Ovary (tissue), 10 donors: ENCODE measurements at places on chromosomes 4 and X. TPM values are rescaled to one million over a fixed set of nuclear protein-coding genes. Genes with fewer than 3 reads are reported as not detected.

DNA sequence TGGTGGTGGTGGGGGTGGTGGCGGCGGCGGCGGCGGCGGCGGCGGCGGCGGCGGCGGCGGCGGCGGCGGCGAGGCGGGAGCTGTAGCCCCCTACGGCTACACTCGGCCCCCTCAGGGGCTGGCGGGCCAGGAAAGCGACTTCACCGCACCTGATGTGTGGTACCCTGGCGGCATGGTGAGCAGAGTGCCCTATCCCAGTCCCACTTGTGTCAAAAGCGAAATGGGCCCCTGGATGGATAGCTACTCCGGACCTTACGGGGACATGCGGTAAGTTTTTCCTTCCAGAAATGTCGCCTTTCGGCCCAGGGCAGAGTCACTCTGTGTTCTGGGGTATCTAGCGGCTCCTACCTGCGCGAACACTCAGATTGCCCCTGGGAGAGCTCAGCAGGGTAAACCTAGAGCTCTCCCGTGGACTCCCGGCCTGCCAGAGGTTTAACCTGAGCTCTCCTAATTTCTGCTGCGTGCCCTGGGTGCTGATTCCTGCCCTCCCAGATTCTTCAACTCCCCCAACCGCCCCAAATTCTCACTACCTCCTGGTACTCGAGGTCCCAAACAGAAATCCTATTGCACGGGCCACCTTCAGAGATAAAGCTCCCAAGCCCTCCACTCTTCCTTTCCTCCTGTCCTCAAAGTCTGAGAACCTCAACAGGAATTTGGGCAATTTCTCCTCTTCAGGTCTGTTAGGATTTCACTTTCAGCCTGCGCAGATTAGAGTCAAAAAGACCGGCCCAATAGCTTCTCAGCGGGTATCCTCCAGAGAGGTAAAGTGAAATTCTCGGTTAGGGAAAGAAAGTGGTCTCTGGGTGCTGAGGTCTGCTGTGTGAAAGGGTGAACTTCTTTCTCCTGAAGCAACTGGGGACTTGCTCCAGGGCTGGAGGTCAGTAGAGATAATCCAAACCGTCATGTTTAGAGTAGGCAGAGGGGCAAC lies 2.9 kb downstream of the AR start:
- peak; percentile 25 for DNase-seq

MAGEB10 gene
- total RNA-seq, result not detected

CWH43 gene
- 0.47 TPM for total RNA-seq

SASH3 gene
- 4.4 TPM for total RNA-seq

GRCh38 chrX:130834149-130834548 lies 68.9 kb downstream of the ENOX2 start:
- DNase-seq, result no peak

GRCh38 chr4:1012034-1012739 lies 761 bp downstream of the FGFRL1 start:
- peak; percentile 74 for DNase-seq

- no peak for DNase-seq
Observed at GRCh38 chrX:129769467-129770154, 10.1 kb upstream of the SASH3 start.

GRCh38 chrX:5753291-5753690 lies 475.4 kb downstream of the NLGN4X start:
- no peak for DNase-seq

GRCh38 chr4:180219080-180219479 lies 2024.1 kb upstream of the TENM3 start:
- DNase-seq, result no peak

CLIC2 gene
- 21.5 TPM for total RNA-seq
